ENCODE measurements at places on chromosomes 5 and 9. TPM values are rescaled to one million over a fixed set of nuclear protein-coding genes. Genes with fewer than 3 reads are reported as not detected.
A peak's percentile ranks its signal among the peaks of the same experiment; 100 is the strongest.

DNA sequence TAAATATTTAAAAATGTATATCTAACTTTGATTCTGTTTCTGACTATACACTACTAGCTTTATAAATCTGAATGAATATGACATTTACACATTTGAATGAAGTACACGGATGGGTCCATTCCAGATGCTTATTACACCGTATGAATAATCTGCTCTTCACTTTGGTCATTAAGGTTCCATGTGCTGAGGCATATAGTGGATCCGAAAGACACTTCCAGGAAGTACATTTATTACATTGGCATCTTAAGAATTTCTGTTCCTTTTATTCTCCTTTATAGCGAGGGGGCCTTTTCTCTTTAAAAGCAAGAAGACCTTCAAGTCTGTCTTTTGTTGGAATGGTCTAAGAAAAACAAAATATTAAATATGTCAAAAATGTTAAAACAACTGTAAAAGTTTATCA lies 147.6 kb downstream of the AUH start:
- DNase-seq = no peak

DNA sequence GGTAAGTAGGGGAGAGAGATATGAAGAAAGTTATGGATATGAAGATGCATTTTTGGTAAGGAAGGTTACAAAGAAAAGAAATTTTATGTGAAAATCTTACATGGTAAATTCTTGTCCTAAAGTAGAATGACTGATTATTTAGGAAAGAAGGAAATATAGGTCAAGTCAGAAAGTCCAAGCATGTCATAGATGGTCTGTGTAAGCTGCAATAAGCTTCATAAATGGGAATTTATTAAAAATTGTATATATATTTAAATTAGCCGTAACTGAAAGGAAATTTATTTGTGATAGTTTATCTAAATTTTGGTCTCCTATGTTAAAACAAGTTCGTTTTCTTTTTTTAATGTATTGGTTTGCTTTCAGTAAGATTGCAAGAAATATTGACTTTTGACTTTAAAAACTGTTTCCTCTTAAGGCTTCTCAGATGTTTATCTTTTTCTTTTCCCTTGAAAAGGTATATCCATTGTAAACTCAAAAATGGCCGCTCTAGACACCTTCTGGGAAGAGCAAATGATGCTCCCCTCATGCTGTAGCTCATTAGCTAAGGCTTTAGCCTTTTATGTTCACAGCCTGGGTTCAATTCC lies 46.8 kb upstream of the HAPLN1 start:
- no peak for DNase-seq

SLC4A9 gene
- total RNA-seq = not detected

GRCh38 chr5:135705141-135705631 lies 126.4 kb upstream of the CXCL14 start:
- DNase-seq = no peak

DNA sequence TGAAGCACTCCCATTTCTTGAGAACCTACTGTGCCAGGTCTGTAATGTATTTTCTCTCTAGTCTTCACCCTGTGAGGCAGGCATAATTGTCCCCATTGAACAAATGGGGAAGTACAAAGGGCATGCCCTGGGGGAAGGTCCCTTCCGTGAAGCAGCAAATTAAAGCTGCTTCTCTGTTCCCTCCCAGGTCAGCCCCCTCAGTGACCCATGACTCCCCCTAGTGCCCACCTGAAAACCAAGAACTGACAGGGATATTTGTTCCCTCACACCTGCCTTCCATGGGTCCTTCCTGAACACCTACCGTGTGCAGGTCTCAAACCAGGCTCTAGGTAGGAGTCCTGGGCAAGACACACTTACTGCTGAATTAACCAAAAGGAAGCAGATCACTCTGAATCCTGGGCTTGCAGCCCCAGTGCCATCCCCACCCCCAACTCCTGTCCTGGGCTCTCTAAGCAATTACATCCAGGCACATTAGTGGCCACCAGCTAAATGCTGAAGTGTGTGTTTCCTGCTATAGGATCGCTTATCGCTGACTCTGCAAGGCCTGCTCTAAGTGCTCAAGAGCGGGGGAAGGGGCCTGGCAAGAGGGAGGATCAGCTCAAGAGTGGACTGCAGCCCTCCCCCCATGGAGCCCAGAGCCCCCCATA lies 254.8 kb downstream of the CDK5RAP2 start:
- no peak for DNase-seq

RIGI gene
- total RNA-seq = 6.4 TPM

INPP5E gene
- 9.4 TPM for total RNA-seq

DNA sequence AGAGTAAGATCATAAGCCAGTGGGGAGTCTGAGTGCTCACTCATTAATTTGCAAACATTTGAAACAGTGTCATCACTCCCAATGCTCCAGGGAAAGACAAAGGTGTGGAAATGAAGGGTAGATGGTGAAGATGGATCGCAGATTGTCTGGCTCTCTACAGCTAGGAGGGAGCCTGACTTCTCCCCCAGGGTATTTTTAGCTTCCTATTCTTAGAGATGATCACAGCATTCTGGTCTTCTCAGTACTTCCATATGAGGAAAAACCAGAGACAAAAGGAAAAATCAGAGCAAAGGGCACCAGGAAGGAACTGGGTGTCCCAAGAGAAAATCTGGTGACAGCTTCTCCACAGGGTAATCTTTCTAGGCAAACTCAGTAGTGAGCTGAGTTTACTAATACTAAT lies 401.9 kb upstream of the GRIA1 start:
- DNase-seq = no peak

WDR38 gene
- total RNA-seq = not detected

DNA sequence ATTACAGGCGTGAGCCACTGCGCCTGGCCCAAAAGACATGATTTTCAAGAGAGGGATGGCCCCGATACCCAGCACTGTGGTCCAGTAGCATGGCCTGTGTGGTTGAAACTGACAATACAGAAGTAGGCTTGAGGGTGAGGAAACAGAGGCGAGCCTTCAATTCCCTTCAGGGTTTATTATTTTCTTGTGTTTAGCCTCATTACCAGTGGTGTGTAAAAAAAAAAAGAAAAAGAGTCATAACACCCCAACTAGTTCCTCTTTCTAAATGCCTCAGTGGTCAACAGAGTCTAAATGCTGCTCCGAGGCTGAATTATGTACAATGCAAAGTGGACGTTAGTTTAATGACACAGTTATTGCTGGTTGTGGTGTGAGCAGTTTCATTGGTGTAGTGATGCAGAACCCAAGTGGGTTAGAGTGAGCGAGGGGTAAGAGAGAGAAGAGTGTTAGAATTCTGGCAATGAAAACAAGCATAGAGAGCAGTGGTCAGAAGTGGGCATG lies 58.8 kb downstream of the SNX30 start:
- no peak for DNase-seq

IL33 gene
- 79.1 TPM for total RNA-seq

GPRIN1 gene
- total RNA-seq = 0.62 TPM

TNFSF8 gene
- total RNA-seq = 1.0 TPM

NSA2 gene
- 75.0 TPM for total RNA-seq

DNA sequence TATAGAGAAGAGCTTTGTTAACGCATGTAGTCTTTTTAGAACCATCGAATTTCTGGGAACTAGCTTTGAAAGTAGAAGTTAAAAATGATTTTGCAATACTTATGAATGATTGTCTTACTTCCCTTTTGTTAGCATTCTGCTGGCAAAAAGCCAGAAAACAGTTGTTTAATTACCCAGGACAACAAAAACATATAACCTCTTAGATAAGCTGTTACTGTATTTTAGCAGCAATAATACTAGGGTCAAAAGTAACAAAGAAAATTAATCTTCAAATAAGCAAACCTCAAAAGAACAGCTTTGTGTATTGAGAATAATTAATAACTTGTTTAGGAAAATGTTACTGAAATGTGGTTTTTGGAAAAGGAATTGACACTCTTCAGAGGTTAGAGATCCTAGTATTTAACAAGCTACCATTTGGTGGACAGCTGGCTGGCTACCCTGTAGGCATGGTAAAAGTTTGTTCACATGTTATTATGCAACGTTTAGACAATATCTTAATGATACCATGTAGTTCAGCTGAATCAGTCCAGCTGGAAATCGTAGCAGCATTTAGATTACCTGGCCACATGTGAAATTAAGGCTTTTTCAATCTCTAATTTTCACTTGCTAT lies 3.8 kb downstream of the FGF10 start:
- DNase-seq = peak; percentile 30

SLC6A3 gene
- total RNA-seq = not detected

DNA sequence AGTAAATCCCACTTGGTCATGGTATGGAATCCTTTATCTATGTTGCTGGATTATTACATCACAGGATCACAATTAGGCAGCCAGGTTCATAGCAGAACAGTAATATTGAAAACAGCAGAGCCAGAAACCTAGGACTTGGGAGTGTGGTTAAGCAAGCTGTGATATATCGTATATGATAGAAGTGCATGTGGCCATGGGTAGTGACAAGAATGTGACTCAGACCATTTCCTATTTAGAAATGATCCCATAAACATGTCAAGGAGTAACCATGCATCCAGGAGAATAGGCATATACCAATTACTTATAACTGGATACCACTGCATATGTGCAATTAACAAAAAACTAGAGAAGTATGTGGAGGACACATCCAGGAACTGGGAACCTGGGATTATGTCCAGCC lies 31.2 kb downstream of the AMBP start:
- no peak for DNase-seq

ADGRD2 gene
- 0.29 TPM for total RNA-seq

- no peak for DNase-seq
Measured at GRCh38 chr9:30058463-30058862, 2326.0 kb upstream of the ACO1 start.
